Activated T-helper 1 cell treated with anti-CD3 and anti-CD28 coated beads, Interleukin-2, amount 50 U/mL, for 16 hours (primary cell): ENCODE measurements at places on chromosomes 1 and 21.

DNA sequence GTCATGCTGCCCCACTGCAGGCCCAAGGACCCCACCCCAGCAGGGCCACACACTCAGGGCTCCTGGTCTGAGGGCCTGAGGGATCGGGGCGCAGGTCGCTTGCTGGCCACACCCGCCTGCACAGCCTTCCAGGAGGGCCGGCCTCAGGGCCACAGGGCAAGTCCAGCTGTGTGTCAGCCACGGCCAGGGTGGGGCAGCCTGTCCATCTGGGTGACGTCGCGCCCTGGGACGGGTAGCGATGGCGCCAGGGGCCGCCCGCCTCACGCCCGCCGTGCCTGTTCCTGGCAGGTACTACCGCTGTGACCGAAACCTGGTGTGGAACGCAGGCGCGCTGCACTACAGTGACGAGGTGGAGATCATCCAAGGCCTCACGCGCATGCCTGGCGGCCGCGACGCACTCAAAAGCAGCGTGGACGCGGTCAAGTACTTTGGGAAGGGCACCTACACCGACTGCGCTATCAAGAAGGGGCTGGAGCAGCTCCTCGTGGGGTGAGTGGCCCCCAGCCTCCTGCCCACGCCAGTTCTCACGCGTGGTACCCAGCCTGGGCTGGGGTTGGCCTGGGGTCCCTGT is 2.5 kb downstream of the COL6A1 start:
- no peak for DNase-seq

DNA sequence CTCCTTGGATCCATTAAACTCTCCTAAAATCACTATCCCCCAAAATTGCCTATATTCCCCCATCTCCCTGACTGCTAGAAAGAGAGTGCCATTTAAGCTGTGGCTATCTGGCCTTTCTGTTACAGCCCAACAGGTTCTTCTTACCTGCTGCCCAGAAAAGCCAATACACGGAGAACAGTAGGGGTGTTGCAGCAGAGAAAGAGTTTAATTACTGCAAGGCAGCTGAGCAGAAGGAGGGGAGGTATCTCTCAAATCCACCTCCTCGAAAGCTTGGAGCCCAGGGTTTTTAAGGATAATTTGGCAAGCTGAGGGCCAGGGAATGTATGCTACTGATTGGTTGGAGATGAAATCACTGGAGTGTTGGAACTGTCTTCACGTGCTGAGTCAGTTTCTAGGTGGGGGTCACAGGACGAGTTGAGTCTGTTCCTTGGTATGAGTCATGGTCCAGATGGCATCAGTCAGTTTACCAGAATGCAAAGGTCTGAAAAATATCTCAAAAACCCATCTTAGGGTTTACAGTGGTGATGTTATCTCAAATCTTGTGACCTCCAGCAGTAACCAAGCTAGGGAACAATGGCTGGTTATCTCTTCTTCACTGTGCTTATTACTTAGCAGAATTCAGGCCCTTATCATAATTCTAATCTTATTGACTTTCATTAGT is 89.8 kb downstream of the SMYD3 start:
- no peak for DNase-seq

DNA sequence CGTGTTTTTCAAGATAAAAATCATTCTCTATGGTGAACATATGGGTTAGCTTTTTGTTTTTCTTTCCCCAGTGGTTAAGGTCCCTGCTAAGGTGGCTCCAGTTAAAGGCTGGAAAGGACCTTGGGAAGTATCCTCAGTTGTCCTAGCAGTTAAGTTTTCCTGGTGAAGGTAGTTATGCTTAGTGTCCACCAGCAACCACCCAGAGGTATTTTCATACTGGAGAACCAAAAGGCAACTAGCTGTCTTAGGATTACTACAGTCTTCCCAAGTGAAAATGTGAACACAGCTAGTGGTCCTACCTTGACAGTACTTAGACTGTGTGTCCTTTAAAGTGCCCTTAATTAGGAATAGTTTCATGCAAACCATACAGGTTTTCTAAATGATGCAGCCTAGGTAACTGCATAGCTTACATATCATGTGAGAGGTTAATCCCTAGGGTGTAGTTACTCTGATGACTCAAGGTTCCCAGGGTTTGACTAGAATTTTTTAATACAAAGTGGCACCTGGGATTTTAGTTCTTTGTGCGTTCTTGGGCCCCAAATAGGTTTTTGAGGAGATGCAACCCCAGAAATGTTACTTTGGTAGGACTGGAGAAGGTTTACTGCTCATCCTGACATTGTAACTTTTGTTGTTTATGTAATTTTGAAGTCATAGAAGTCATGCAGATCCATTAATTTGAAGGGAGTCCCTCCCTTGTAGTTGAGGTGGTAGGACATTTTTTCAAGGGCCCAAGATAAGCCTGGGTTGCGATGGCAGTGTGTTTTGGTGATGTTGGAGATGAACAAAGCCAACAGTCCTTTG is 36.5 kb downstream of the YY1AP1 start:
- no peak for DNase-seq

GRCh38 chr1:97277891-97278654 is 556.5 kb downstream of the PTBP2 start:
- DNase-seq, result no peak

- DNase-seq, result no peak
Measured at GRCh38 chr1:150622303-150622975, 7.0 kb downstream of the ENSA start.

DNA sequence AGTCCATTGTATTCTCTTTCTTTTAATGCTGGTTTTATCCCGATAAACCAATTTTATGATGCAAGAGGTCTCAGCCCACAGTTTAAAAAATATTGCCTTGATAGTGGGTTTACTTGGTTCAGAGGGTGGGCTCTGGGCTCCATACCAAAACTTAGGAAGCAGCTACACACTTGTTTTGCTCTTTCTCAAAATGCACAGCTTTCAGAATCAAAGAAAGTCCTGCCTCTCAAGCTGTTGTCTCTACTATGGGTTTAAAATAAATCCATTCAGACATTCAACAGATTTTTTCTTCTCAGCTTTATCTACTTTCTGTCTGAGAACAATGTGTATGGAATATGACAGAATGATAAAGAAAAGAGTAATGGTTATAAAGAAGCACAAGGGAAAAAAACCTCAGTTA is 14.8 kb upstream of the HHAT start:
- DNase-seq, result no peak

GRCh38 chr21:40047993-40048730 is 180.9 kb downstream of the PCP4 start:
- no peak for DNase-seq

- no peak for DNase-seq
Measured at GRCh38 chr1:21706151-21706835, 37.1 kb upstream of the RAP1GAP start.

DNA sequence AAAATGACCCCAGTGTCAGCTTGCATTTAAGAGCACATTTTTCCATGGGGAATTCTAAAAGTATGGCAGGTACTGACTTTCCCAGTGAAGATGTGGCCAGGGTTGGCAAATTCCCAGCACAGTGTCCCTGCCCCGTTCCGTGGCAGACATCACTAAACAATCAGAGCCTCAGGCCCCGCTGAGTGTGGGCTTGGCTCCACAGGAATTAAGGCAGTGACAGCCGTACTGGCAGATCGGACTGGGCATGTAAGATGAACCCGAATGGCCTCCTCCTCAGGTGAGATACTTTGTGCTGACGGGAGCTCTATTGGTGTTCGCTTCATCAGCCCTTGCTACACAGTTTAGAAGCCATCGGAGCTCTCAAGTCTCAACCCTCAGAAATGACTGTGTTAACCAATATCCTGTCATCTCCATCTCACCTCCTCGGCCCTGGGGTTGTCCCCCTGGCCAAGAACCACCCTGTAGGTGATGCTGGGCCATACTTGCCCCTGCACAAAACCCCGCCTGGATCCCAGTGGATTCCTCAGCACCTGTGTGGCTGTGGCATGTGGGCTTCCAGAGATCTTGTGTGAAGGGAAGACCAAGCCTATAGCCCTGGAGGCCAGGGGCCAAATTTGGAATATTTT is 29.0 kb upstream of the ABCG1 start:
- no peak for DNase-seq
